CD4-positive, alpha-beta T cell treated with Interleukin-1 beta for 1 hour (primary cell): ENCODE measurements at places on chromosomes 12 and 14.

DNA sequence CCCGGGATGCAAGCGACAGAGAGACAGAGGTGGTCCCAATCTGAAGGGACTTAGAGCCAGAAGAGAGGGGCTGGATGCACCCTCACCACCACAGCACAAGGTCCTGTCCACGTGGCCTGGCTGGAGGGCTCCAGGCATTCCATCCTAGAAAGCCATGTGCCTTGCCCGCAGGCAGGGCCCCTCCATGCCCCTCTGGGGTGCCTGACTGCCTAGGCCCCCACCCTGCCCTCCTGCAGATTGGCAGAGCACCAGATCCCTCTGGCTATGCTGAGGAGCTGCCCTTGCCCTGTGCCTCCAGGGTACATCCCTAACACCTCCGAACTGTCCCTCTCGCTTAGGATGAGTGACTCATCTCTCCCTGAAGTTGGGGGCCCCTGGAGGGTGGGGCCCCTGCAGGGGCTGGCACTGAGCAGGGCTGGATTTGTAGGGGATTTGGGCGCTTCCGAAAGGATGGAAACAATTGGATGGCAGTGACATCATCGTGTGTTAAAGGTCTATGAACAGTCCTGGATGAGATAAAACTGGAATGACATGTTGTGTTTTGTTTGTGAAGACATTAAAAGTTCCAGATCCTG lies 50.9 kb downstream of the CHGA start:
- no peak for DNase-seq

DNA sequence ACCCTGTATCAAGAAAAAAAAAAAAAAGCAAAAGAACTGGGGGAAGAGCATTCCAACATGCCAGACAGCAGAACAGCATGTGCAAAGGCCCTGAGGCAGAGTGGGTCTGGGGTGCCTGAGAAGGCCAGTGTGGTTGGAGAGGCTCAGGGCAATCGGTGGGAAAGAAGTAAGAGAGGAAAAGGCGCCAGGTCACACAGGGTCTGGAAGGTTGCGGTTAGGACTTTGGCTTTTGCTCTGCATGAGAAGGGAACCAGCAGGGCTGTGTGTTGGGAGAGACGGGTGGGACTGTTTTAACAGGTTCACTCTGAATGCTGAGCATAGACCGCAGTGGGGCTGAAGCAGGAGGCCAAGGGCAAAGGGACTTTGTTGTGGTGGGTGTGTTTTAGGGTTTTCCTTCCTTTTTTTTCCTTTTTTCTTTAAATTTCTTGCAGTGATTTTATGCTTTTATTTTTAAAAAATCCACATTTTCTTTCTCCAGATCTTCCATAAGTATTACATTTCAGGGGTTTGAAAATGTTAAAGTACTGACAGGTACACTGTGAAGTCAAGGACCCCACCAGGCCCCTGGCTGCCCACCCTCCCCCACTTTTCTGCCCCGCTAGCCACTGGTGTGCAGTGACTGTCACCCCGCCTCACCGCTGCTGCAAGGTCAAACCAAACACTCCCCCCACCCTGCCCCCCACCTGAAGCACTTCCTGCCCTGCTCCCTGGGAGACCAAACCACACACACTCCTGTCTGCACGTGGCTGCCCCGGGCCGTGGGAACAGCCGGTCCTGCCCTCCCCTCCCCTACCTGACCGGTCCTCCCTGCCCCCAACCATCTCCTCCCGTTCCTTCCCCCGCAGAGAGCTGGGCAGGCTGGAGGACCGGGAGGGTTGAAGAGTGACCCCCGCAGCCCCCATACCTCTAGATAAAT lies 30.0 kb downstream of the DTX1 start:
- peak; percentile 46 for DNase-seq

DNA sequence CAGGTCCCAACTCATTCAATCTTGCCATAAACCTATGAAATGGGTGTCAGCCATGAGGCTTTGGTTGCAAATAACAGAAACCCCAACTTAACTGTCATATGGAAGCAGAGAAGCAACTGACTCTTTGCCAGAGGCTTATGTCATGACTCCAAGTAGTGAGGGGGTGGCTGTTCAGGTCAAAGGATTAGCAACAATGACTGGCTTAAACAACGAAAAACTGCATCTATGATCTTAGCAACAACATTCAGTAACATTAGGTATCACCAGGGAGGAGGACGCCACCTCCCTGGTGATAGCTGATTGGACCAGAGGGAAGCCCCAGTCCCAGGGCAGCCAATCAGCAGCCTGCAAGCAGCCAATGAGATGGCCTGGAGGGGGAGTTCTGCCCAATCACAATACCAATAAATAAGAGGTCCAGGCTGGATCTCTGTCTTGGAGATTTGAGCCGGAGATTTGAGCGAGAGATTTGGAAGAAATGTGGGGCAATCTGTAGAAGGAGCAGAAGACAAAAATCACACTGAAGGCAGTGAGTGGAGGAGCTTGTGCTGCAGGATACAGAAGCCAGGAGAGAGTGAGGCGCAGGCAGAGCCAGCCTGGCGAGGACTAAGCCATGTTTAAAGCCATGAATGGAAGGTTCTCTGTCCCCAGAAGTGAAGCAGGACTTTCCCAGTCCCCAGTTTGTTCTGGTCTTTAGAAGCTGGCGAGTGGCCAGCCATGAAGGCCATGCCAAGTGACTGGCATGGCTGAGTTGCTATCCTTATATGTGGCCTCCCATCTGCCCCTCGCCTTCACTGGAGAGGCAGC lies 93.3 kb downstream of the CALM1 start:
- DNase-seq = no peak

DNA sequence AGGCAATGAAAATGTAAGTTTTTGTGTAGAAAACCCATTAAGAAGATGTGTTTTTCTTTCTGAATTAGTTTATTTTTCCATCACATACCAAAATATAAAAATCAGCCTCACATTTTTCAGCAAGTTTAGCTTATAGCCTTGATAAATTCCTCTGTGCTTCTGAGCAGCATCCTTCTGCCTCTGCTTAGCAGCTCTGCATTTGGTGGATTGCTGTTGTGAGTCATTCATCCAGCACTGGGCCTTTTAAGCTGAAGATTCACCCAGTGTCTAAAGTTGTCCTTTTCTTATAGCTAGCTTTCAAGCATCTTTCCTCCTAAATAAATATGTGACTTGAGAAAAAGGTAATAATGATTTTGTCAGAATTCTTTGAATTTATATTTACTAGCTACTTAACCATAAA lies 206.1 kb downstream of the PCNX1 start:
- no peak for DNase-seq
